ENCODE measurements at places on chromosomes 1 and 21.

- DNase-seq, result no peak
Observed at GRCh38 chr1:187985145-187985896, 1156.6 kb downstream of the PLA2G4A start.

DNA sequence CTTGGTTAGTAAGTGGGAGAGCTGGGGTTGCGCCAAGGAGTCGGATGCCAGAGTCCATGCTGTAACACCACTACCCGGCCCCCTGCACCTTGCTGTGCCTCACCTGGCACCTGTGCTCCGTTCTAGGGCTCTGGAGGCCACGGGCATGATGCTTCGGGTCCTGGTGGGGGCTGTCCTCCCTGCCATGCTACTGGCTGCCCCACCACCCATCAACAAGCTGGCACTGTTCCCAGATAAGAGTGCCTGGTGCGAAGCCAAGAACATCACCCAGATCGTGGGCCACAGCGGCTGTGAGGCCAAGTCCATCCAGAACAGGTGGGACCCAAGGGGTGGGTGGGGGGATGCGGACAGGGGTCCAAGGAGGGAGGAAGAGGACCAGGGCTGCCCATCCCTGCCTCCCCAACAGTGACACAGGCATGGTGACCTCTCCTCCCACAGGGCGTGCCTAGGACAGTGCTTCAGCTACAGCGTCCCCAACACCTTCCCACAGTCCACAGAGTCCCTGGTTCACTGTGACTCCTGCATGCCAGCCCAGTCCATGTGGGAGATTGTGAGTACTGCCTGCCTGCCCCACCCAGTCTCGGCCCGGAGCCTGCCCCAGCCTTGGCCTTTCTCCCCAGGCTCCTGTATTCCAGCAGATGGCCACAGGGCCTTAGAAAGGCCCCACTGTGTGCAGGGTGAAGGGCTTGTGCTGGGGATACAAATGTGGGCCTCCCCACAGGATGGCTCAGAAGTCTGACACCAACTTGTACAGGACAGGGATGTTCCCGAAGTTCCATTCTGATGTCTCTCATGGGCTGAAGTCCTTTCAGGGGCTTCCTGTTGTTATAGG, 9.6 kb upstream of the HTR6 start:
- DNase-seq, result no peak

DNA sequence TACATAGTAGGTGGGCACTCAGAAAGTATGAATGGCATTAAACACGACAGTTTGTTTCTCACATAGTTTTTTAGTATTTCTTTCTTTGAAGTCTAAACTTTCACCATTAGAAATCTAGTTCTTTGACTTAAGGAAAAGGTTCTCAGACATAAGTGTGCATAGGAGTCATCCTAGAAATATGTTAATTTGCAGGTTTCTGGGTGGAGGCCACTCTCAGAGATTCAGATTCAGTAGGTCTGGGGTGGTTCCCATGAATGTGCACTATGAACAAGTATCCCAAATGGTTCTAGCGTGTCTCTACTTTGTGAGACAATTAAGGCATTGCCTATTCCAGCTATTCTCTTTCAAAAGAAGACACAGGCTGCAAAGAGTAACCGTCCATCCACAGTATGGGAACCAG, 119.3 kb downstream of the NGF start:
- no peak for DNase-seq

DNA sequence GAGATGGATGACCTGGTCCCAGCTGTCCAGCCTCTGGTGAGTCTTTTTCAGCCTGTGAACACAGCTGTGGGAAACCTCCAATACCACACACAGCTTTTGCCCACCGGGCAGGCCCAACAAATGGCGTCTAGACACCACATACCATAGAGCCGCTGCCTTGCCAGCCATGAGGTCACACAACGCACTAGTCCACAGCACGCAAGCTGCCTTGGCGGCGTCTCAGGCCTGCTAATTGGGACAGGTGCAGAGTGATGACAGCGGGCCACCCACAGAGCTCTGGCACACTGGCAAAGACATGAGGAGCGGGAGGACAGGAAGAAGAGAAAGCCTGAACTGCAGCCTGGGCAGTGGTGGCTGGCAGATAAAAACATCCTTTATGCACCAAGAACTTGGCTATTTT, 125.5 kb downstream of the ADAMTS1 start:
- no peak for DNase-seq

- DNase-seq, result no peak
Observed at GRCh38 chr1:6495540-6496364, 4.3 kb upstream of the PLEKHG5 start.

DNA sequence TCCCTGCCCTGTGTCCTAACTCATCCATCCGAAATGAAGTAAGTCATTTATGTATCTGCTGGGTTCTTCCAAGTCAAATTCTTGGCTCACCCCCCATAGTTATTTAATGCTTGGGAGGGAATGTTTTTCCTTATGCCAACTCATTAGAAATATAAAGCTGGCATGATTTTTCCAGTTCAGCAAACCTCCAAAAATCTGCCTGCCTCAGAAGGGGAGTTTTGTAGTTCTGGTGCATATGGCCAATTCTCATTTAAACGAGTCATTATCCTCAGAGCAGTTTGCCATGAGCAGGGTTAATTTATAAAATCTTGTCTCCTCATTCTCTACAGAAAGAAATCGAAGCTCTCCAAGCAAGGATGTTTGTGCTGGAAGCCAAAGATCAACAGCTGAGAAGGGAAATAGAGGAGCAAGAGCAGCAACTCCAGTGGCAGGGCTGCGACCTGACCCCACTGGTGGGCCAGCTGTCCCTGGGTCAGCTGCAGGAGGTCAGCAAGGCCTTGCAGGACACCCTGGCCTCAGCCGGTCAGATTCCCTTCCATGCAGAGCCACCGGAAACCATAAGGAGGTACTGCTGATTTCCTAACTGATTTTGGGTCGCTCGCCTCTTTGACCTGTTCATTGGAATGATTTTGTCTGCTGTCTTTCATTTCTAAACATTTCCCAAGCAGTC, 144.1 kb downstream of the DISC1 start:
- DNase-seq, result no peak

DNA sequence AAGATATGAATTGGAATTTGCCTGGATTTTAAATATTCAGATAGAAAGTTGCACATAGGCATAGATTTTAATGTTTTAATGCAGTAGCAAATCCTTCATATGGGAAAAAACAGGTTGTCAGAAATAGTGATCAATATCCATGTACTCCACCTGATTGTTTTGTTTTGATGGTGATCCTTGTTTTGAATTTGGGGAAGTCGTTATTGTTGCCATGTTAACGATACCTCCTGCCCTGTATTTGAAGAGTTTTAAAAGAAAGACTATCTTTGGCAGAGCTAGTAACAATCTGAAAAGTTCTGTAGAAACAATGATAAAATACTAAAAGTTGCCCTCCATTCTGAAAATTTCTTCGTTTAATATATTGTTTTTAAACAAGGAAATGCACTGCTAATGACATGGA, 1.1 kb downstream of the CEP350 start:
- DNase-seq, result no peak

DNA sequence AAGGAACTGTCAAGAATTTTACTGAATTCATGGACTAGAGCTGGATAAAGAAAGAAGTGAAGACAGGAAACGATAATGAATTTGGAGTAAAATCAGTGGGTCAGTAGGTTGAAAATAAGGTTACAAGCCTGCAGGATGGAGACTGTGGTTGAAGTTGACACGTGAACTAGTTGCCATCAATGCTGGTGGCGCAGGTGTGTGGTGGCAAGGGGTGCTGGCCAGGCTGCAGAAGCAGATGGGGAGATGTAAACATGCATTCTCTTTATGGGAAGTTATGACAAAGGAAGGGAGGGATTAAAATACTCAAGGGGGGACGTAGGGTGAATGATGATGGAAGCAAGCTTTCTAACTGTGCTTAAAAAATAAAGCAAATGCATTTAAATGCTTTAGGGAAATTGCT, 263.1 kb downstream of the KCNJ6 start:
- DNase-seq, result no peak

GRCh38 chr1:59162665-59163064, 134.2 kb upstream of the FGGY start:
- no peak for DNase-seq

- no peak for DNase-seq
Observed at GRCh38 chr1:214537219-214537618, 14.2 kb downstream of the PTPN14 start.

- peak; percentile 88 for DNase-seq
Observed at GRCh38 chr1:167629681-167630567, at the start of gene RCSD1. RCSD1 (plus strand) TSS chr1:167630232; CDS start chr1:167630424, 192 bp downstream.
